LHCN-M2 (cell line): ENCODE measurements at places on chromosomes 16 and 17. TPM values are rescaled to one million over a fixed set of nuclear protein-coding genes. Genes with fewer than 3 reads are reported as not detected.
A peak's percentile ranks its signal among the peaks of the same experiment; 100 is the strongest.

DNA sequence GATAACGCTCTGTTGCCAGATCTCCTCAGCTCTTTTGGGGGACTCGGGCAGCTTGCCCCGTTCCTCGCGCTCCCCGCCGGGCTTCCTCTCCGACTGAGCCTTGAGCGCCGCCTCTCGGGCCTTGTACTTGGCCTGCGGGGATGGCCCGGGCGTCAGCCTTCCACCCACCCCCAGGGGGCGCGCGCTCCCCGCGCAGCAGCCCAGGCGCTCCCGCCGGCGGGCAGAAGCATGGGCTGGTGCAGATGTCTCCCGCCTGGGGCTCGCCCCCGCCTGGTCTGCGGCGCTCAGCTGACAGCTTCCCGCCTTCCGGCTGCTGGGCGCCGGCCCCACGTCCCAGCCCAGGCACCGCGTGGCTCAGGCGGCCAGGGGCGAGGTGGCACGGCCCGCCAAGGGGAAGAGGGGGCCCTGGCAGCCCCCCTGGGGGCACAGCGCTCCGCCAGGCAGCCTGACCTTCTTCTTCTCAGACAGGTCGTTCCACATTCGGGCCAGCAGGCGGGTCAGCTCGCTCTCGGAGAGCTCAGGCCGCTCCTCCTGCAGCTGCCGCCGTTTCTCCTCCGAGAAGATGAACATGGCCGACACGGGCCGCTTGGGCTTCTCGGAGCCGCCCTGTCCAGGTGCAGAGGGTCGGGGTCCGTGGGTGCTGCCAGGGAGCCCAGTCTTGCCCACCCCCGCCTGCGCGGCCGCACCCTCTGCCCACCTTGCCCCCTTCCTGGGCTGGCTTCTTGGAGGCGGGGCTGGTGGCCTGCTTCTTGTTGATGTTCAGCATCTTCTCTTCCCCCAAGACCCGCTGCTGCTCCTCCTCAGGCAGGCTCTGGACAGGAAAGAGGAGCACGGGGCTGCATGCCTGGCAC, 8.9 kb downstream of the UBTF start:
- DNase-seq, result peak; percentile 81

The ABCA9 gene
- not detected in 2 replicates for total RNA-seq

DNA sequence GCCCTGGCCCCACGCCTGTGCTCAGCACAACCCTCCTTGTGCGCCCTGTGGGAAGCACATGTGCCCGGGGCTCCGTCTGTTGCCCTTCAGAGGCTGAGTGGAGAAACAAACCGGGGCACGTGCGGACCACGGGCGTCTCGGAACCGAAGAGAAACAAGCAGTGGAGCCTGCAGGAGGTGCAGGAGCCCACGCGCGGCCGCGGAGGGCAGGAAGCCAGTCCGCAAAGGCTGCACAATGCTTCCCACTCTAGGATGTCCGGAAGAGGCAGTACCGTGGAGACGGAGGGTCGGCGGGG, 75.5 kb upstream of the GNG13 start:
- no peak for DNase-seq

- no peak for DNase-seq
These were observed 354.3 kb upstream of the GOT2 start for GRCh38 chr16:59088431-59088830.

- no peak for DNase-seq
These were observed 27.2 kb downstream of the COX11 start for GRCh38 chr17:54941285-54941684.

- no peak for DNase-seq
These were observed 35.7 kb upstream of the DHRS7B start for GRCh38 chr17:21090902-21091618.

DNA sequence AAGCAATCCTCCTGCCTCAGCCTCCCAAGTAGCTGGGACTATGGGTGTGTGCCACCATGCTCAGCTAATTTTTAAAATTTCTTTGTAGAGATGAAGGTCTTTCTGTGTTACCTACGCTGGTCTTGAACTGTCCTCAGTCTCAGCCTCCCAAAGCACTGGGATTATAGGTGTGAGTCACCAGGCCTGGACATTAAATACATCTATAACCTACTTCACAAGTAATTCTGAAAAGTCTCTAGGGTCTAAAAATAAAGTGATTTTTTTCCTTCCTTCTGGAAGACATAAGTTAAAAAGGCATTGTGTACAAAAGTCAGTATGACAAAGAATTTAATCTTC, 118.3 kb downstream of the PARN start:
- no peak for DNase-seq

The TP53TG3 gene
- 1.1 TPM in 1 of 2 replicates, not detected in the other for total RNA-seq

DNA sequence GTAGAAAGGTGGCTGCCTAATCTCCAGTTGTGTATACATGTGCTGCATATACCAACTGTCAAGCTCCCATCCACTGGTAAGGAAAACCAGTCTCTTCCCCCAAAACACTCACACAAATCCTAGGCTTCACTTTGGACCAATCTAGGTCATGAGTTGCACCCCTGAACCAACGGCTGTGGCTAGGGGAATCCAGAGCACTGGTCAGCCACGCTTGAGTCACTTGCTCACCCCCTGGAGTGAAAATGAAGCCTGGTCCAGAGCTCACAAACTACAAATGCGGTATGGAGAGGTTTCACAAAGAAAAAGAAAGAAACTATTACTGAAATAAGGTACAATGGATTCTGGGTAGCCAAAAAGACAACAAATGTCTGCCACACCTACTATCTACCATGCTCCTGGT, 66.1 kb upstream of the NLK start:
- peak; percentile 65 for DNase-seq

- no peak for DNase-seq
These were observed 25.2 kb downstream of the TK2 start for GRCh38 chr16:66524601-66525164.

DNA sequence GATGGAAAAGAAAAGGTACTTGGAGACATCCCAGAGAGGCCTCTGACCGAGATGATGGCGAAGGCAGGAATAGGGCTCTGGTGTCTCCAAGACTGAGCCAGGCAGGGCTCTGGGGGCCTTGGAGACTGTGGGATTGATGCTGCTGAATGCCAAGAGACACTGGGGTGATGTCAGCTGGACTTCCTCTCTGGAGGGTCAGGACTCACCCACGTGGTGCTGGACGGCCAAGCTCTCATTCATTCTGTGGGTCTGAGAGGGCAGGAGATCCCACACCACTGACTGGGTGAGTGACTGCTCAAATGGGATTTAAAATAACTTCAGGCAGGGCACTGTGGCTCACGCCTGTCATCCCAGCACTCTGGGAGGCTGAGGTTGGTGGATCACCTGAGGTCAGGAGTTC, 64.8 kb downstream of the NT5M start:
- no peak for DNase-seq
